Tibial artery (tissue), 4 donors: ENCODE measurements at places on chromosomes 5 and 9.

DNA sequence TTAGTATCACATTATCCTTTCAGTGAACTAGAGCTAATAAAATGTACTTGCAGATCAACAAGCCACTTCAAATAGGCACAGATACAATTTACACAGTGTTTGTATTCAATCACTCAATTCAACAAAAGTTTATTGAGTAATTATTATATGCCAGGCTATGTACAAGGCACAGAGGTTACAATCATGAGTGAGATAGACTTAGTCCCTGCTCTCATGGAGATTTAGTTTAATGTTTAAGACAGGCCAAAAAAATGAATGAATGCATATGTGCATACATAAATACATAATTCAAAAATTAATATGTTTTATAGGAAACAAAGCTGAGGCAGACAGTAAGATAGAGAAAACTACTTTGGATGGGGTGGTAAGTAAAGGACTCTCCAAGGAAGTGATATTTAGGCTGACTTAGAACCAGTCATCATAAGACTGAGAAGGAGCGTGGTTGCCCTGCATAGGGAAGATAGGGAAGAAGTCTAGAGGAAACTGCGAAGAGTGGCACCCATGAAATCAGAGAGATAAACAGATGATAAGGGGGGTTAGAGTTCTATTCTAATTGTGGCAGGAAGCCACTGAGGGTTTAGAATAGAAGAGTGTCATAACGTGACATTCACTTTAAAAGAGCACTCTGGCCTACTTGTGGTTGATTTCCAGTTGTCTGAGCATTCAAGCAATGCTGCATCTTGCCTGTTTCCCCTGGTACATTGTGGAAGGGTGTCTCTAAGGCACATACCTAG, 49.7 kb upstream of the GRAMD2B start:
- DNase-seq: no peak

GRCh38 chr5:91898898-91899297, 515.8 kb upstream of the ARRDC3 start:
- no peak for DNase-seq

- no peak for DNase-seq
Observed at GRCh38 chr9:88794100-88794499, 197.2 kb upstream of the S1PR3 start.

DNA sequence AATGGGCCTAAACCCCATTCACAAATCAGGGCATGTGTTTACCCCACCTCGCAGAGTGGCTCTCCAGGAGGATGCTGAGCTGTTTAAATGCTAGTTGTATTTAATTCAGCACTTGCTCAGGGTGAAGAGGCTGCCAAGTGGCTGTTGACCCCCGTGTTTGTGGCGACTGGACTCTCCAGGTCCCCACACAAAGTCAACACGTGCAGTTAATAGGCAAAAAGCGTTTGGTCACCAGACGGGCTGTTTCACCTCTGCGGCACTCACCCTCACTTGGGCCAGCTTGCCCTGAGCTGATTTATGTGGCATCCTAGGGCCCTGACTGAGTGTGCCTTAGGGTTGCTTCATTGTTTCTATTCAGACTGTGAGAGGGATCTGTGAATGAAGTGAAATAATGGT, 152.3 kb downstream of the GAS1 start:
- no peak for DNase-seq

- no peak for DNase-seq
Observed at GRCh38 chr5:149694007-149694406, 36.1 kb upstream of the PPARGC1B start.

DNA sequence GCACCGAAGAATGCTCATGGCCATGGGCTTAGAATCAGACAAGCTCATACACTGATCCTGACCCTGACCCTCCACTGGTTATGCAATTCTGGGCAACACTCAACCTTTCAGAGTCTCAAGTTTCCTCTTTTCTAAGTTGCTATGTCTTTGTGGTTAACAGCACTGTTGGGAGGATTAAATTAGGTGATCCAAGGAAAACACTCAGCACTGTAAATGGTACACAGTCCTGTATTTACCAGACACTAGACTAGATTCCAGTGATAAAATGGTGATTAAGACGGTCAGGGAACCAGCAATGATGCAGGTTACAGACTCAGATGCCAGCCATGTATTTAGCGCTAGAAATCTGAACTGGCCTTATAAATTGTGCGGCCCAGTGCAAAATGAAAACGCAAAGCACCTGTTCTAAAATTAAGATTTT, 8.1 kb downstream of the ARL15 start:
- DNase-seq: no peak

DNA sequence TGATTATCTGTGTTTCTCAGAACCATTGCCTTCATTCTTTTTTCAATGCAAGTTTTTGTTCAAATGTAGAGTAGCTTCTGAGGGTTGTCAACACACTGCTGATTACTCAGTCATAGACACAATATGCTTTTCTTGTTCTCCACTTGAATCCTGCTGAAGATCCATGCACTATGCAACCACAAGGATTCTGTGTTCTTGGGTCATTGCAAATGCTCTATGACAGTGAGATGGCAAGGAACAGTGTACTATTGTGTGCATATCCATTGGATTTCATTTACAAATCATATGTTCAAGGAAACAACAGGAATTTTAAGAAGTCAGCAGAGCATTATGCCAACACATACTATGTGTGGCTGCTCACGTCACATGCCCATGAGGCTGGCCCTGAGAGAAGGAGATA, 1590.2 kb downstream of the EFNA5 start:
- DNase-seq: no peak

- no peak for DNase-seq
Observed at GRCh38 chr5:119458911-119459632, 6.8 kb downstream of the HSD17B4 start.

GRCh38 chr5:95424526-95424925, 33.4 kb downstream of the FAM81B start:
- no peak for DNase-seq

- DNase-seq: no peak
Observed at GRCh38 chr9:88179062-88179521, 40.8 kb upstream of the SPATA31C2 start.

DNA sequence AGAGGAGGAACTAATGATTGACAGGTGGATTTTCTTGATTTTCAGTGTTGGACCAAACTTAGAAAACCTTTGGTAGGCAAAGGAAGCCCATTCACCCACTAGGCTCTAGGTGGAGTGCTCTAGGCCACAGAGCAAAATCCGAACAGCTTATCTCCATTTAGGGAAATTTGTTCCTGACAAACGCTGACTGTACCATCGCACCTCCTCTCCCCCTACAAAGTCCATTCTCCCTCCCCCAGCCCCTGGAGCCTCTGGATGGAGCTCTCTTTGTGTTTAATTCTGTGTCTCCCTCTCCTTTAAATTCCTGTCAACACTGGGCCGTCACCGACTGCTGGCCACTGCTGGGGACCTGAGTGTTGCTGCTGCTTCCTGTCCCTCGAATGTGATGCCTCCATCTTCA, 350.1 kb upstream of the IRX2 start:
- DNase-seq: no peak

GRCh38 chr9:92206488-92206887, 87.0 kb downstream of the IARS1 start:
- no peak for DNase-seq

DNA sequence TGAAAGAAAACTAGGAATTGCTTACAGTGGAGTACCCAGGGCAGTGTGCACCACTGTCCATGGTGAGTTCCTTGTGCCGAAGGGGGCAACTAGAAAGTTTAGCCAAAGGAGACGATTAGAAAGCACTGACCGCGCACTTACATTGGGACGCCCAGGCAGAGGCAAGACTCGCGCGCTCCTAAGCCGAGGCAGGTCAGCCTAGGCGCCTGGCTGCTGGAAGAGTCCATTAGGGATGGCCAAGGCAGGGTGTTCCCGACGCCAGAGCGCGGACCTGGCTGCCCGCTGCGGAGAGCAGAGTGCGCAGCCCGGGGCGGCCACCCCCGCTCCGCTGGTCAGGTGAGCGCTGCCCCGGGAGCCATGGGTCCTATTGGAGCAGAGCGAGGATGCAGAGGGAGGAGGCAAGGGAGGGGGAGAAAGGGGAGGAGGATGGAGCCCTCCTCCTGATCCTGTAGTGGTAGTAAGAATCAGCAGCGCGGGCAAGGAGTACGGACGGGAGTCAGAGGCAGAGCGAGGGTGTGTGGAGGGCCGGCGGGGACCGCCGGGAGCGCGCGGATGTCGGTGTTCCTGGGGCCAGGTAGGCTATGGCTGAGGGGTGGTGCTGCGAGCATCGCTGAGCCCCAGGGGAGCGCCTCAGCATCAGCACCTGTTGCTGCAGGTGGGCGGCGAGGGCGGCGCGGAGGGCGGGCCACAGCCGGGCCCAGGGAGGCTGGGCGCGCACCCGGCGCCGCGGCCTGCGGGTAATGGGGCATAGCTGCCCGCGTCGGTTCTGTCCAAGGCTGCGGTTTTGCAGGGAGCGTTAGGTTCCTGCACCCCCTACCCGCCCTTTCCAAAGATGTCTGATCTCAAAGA, at the start of gene ADGRV1:
Gene ADGRV1, plus strand, starts transcription at position 454 of the 849 bp plus-strand sequence. Its CDS starts 99 bp downstream, at position 553.
- no peak for DNase-seq

- DNase-seq: no peak
Observed at GRCh38 chr9:38016375-38017135, 52.5 kb downstream of the SHB start.

GRCh38 chr5:40404613-40405012, 275.1 kb upstream of the PTGER4 start:
- no peak for DNase-seq

- no peak for DNase-seq
Observed at GRCh38 chr5:32339198-32339597, 26.5 kb upstream of the MTMR12 start.

GRCh38 chr9:116232424-116233159, 79.0 kb downstream of the PAPPA start:
- DNase-seq: no peak

DNA sequence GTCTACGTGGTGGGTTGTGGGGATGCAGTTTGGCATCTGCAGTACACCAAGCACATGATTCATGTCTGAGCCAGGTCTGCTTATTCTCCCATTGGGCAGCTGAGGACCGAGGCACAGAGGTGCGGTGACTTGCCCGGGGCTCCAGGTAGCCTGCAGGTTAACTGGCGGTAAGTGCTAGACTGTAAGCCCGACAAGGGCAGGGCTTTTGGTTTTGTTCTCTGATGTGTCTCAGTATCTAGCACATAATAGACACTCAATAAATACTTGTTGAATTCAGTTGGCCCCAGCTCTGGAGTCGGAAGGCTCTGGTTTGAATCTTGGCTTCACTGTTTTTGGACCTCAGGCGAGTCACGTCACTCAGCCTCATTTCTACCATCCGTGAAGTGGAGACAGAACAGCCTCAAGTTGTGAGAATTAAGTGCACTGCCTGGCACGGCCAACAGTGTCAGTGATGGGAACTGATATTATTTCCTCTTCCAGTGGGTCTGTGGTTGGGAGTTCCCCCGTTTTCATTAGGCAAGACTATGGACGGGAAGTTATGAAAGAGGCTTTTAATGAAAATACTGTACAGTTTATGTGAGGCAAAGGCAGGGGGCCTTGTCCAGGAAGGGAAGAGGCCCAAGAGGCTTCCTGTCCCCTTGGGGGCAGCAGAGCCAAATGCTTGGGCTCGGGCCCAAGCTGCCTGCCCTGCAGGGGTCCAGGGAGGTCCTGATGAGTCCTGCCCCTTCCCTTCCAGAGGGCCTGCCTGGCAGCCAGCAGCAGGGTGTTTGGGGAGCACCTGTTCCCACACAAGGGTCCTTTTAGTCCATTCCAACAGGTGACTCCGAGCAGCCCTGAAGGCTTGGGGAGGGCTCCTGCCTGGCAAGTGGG, 3.3 kb downstream of the PRELID1 start:
- peak; percentile 65 for DNase-seq

DNA sequence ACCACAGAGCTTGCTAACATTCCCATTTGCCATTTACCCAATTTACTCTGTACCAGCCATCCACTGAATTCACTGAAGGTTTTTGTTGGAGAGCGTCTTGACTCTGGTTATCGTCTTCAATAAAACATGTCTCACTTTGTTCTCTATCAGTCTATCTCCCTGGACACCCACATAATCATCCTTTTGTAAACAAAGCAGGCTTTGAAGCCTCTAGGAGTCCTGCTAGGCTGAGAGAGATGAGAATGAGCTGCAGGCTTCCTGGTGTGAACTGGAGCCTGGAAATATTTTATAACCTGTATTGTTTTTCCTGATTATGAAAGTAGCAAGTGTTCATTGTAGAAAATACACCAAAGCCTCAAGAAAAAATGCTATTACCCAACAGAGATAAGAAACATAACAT, 140.6 kb upstream of the ZNF366 start:
- DNase-seq: no peak

DNA sequence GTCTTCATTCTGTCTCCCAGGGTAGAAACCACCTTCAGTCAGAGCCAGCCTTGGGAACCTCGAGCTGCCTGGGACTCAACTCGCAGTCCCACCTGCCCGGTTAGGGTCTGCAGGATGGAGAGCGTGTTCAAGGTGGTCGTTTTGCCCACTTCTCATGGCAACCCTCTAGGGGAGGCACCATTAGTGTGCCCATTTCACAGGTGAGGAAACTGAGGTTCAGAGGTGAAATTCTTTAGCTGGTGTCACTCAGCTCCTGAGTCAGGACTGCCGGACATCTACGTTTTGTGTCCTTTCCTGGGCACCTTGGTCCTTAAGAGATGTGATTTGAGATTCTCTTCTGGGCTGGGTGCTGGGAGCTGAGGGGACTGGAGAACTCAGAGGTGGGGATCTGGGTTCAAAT, 30.0 kb downstream of the DAB2IP start:
- no peak for DNase-seq

GRCh38 chr9:129347316-129348120, 169.5 kb upstream of the IER5L start:
- DNase-seq: no peak

DNA sequence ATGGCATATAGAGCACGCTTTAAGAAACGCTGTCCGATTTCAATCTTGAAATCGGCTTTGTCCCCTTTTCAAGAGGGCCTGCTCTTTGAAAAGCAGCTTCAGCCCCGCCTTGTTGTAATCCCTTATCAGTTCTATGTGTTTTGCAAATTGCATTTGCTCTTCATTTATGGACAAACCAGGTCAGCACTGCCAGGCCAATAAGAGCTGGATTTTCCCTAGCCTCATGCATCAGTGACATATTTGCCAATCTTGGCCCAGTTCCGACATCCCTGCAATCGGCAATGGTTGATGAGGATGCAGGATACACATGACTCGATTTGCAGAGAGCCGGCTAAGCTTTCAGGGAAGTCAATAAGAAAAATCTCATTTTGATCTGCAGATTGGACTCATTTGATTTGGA, 529.1 kb upstream of the CLINT1 start:
- DNase-seq: no peak

DNA sequence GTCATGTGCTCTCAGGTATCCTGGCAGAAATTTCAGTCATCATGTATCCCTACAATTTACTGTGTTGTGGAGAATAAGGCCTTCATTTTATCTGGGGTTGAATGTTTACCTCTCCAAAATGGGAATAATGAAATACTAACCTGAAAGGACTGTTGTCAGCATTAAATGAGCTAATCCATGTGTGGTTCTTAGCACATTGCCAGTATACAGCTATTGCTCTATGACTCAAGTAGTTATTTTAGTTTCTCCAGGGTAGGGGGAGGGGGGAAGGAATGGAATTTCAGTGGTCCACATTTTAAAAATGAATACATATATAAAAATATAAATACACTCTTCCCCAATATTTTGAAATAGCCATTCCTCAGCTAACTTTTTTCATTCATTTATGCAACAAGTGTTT, 3.5 kb downstream of the PAM start:
- DNase-seq: no peak

GRCh38 chr9:7802666-7803065, 3.1 kb upstream of the DMAC1 start:
- DNase-seq: no peak

- DNase-seq: no peak
Observed at GRCh38 chr5:105101577-105101976, 1539.0 kb upstream of the NUDT12 start.
